ENCODE measurements at places on chromosomes 3 and 15.

- DNase-seq: no peak
These were observed 52.6 kb downstream of the MCF2L2 start for GRCh38 chr3:183375787-183376186.

GRCh38 chr15:70237626-70238025 lies 139.9 kb upstream of the TLE3 start:
- no peak for DNase-seq

DNA sequence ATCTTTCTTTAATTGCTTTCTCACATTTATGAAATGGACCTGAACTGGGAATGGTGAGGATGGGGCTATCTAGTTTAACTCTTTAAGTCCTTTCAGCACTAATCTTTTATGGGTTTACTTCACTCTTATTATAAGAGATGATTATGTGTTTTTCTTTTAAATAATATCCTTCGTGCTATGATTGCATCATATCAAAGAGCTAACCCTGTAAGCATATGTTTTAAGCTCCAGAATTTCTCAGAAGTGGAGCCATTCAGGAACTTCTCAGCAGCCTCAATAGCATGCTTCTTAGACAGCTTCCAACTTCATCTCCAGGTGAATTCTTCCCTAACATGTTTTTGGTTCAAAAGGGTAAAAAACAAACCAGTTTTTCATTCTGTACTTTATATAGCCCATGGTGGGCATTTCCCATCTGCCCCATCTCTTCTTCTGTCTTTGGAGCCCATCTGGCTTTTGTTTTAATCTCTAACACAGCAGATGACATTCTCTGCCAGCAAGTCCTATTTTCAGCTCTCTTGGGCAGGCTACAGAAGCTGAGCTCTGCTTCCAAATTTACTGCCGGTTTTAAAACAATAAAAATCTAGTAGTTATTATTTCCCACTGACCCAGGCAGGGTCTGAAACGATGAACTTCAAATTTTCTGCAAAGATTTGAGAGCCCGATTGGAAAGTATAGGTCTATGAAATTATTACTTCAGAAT lies 26.8 kb upstream of the IL1RAP start:
- no peak for DNase-seq

DNA sequence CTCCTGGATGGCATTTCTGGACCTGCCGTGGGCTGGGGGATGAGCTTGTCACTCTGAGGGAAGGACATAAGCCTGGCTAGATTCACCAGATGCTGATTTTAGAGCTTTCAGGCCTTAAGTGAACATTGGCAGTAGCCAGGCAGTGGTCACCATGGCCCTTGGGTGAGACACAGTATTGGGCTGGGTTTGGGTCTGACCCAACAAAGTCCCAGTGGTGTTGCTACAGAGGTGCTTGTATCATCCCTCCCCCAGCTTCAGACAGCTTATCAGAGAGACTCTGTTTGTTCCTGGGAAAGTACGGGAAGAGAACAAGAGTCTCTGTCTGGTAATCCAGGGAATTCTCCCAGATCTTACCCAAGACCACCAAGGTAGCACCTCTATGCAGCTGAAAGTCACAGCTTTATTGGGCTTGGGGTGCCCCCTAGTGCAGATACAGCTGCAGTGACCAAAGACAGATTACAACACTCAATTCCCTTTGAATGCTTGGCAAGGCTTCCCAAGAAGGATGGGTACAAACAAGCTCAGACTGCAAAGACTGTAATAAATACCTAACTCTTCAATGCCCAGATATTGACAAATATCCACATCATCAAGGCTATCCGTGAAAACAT lies 9.8 kb upstream of the RUVBL1 start:
- DNase-seq: peak; percentile 67

- peak; percentile 30 for DNase-seq
These were observed 330.2 kb downstream of the EPHB1 start for GRCh38 chr3:135125171-135125801.

- DNase-seq: peak; percentile 27
These were observed 1.5 kb downstream of the STXBP5L start for GRCh38 chr3:120909602-120909878.

- no peak for DNase-seq
These were observed 61.9 kb upstream of the PHLDB2 start for GRCh38 chr3:111797171-111797615.
